ENCODE measurements at places on chromosomes 16 and 17.

DNA sequence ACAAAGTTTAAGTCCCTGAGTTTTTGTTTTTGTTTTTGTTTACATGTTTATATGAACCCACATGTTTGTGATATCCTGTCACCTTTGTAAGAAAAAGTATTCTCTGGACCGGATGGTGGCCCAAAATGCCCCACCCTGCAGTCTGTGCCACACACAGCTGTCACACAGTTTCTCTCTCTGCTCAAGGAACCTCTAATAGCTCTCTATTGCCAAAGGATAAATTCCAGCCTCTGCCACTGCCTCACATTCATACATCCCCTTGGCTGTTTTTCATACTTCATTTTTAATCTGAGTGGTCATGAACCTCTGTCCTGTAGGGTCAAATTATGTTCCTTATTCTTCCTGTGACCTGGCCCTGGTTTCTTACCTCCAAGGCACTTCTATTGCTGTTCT lies 520.3 kb upstream of the CDH5 start:
- DNase-seq, result no peak

DNA sequence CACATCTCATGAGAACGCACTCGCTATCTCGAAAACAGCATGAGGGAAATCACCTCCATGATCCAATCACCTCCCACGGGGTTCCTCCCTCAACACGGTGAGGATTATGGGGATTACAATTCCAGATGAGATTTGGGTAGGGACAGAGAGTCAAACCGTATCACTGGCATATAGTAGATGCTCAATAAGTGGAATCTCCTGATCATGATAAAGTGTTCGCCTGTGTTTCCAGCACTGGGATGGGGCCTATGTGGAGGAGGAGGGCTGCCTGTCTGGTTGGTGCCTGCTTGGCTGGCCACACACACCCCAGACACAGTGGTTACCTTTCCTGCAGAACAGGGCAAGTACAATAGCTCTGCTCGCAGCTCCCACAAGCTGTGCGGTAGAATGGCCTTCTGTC lies 6.1 kb upstream of the MGAT5B start:
- DNase-seq, result no peak

- no peak for DNase-seq
Measured at GRCh38 chr16:83233153-83233552, 574.6 kb upstream of the HSBP1 start.

GRCh38 chr16:68310437-68310773 lies 341 bp downstream of the SLC7A6OS start:
- no peak for DNase-seq

- no peak for DNase-seq
Measured at GRCh38 chr17:30309591-30309990, 17.8 kb upstream of the BLMH start.

- no peak for DNase-seq
Measured at GRCh38 chr16:12153662-12154061, 177.1 kb downstream of the SNX29 start.

DNA sequence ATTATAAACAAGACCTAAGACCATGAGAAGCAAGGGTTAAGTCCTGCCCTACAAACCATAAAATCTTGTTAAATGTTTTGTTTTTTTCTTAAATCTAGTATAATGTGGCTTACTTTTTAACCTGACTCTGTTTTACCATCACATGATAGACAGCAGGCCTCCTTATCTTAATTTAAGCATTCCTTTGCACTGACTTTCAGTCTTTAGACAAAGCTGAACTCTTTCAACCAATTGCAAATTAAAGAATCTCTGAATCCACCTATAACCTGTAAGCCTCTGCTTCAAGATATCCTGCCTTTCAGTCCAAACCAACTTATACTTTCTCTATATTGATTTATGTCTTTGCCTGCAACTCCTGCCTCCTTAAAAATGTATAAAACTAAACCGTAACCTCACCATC lies 478.5 kb downstream of the GRIN2A start:
- DNase-seq, result no peak

- DNase-seq, result no peak
Measured at GRCh38 chr16:12091569-12092543, 115.3 kb downstream of the SNX29 start.

- no peak for DNase-seq
Measured at GRCh38 chr16:1787056-1787321, 4.2 kb downstream of the NUBP2 start.

DNA sequence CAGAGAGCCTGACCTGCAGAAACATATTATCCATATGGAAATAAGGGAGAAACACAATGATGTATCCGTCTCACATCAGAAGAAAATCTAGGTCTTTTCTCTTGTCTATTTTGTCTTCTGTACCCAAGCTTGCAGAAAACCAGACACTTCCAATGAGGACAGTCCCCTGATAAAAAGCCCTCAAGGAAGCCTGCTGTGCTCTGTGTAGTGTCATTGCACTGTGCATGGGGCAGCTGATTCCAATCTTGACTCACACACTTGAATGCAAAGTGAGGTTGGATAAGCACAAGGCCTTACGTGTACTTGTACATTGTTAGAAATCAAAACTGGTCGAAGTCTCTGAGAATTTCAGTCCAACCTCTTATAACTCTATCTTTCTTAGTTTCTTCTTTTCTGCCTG lies 256.6 kb upstream of the MYOCD start:
- DNase-seq, result no peak

GRCh38 chr17:58329035-58329809 lies 627 bp upstream of the TSPOAP1 start:
- peak; percentile 90 for DNase-seq

DNA sequence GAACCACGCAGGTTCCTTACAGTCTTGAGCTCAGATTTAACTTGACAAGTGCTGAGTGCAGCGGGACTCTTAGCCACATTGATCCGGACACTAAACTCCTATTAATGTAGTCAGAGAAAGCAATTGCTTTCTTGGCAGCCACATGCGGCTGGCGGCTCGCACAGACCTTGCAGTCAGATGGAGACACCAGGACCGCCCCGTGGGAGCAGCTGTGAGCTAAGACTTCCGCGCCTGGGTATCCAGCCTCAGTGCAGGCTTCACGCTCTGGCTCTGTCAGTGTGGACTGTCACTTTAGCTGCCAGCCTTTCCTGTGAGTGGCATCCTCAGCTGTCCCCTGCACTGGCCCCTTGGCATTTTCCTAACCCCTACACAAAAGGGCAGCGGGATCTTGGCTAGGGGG lies 80.9 kb upstream of the NLRP1 start:
- DNase-seq, result no peak

- DNase-seq, result no peak
Measured at GRCh38 chr16:69867784-69868560, 83.2 kb upstream of the CLEC18A start.

DNA sequence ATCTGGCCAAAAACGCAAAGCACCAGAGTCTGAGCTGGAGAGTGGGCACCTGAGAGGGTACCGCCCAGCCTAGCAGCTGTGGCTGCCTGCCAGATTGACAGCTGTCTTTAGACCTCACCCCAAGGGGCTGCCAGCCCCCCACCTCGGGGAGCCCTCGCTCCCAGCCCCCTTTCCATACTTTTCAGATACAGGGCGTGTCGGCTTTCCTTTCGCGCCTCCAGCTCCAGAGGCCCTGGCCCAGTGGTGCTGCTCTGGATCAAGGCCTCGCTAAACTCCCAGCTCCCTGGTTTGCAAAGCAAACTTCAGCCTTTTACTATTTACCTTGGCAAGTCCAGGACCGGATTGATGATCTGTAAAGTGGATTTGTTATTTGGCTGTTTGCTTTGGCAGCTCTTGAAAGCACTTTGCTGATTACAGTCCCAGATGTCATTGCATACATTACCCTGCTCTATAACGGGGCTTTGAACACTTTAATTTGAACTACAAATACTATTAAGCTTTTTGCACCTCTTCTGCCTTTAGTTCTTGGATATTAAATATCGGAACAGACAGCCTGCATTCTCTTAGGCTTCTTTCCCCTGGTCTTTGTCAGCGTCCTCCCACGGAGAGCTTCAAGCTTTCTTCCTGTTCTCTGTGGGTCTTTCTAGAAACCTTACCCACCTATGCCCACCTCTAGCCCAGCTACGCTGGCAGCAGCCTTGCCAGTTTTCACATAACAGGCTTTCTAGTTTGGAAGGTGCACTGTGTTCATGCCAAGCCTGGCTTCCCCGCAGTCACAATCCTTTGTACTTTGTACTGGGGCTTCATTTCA lies 63.6 kb upstream of the TBX2 start:
- DNase-seq, result no peak

GRCh38 chr17:19554393-19554792 lies 20.7 kb downstream of the SLC47A1 start:
- no peak for DNase-seq

DNA sequence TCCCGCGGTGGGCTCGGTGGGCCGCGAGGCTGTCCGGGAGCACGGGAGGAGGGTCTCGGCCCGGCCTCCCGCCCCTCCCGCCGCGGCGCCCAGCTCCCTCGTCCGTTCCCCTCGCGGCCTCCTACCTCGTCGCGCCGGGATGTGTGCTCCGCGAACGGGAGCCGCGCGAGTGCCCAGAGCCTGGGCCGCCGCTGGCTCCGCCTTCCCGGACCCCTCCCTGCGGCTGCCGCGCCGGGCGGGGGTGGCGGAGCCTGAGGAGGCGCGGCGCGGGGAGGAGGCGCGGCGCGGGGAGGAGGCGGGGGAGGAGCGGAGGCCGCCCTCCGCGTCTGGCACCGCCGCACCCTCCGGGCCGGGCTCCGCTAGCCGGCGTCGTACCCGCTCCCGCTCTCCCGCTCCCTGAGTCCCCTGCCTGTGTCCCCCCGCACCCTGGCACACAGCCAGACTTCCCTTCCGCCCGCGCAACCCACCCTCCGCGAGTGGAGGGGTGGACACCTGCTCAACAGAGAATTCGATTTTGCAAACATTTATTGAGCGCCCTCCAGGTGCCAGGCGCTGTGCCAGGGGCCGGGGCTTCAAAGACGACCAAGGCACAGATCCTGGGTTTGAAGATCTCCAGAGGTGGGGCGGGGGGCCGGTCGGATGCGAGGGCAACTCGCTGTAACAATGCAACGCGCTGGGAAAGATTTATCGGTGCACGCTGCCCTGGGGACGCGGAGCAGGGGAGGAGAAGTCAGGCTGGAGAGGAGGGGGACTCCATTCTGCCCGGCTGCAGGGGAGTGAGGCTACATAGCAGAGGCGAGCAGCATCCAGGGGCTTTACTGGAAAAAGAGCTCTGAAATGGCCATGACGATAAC lies at the start of gene MPP3:
Gene MPP3, minus strand, starts transcription at position 171 of the 854 bp plus-strand sequence. CDS start 1,240 bp downstream, outside the sequence.
- DNase-seq, result peak; percentile 26

GRCh38 chr16:88014954-88015805 lies 63.9 kb downstream of the BANP start:
- DNase-seq, result no peak
